ENCODE measurements at places on chromosomes 1 and 21.

DNA sequence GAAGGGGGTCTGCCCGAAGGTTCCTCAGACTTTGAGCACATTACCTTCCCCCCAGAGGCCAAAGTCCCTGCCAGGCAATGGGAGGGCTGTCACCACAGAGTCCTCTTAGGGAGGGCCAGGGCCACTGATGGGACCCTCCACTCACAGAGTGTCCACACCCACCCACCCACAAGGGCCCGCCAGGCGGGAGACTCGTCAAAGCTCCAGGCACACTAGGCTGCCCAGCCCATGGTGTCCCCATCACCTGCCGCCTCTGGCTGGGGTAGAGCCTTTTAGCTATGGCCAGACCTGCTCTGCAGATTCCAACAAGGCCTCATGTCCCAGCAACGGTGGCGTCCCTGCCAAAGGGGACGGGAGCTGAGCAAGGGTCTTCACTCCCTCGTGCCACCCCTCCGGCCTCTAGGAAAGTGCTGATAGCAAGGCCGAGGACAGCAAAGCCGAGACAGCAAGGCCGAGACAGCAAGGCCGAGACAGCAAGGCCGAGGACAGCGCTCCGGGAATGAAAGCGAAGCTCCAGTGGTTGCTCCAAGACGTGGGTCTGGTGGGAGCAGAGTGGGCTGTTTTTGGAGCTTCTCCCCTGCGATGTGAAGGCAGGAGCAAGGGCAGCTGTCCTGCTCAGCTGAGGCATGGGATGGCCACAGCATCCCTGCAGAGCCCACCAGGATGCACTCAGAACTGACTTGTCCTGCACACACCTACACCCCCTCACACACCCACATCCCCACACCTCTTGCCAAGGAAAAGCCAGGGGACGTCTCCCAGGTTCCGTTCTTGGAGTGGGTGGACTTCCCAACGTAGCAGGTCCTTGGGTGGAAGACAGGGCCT, 123.4 kb downstream of the CRYAA start:
- no peak for DNase-seq

DNA sequence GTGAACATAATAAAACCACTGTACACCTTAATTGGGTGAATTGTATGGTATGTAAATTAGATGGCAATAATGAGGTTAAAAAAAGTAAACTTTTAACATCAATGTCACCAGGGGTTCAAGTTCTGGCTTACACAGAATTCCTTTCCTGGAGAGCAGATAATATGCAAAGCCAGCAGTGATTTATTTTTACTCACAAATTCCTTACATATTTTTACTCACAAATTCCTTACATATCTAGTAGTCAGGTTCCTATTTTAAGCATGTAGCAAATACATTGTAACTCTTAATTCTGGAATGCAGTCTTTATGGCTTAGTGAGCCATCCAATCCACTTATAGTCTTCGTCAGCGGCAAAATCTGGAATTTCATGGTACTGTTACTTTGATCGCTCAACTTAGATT, 1.3 kb upstream of the UBE4B start:
- no peak for DNase-seq

DNA sequence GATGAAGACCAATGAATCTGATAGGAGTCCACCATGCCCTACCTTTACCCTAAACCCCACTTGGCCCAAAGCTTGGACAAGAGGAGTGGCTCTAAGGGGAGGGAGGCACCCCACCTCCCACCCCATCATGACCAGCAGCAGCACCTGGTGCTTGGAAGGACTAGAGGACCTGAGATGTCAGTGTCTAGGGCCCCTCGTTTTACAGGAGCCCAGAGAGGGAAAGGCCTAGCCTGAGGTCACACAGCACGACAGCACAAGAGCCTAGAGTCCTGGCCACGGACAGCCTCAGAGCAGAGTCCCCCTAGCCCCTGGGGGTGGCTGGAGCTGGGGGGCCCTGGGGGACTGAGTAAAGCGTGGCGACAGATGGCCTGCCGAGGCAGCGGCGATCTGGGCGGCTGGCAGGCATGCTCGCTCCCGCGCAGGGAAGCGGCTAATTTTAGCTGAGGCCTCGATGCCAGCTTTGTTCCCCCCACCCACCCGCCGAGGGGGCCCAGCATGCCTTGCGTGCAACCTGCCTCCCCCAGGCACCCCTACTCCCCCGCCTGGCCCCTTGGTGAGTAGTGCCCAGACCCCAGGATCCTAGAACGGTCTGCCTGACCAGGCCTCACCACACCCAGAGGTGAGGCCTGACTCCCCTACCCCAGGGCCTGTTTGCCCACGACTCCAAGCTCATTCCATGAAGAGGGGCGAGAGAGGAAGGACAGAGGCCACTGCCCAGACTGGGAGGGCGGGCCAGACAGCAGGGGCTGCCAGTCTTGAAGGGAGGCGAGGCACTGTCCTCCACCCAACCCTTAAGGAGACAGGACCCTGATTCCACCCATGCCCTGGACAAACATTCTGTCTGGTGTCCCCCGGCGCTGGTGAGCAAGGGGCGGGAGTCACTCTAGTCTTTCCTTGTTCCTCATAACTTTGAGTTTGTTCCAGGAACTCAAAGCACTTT, 39.0 kb downstream of the AHDC1 start:
- no peak for DNase-seq

DNA sequence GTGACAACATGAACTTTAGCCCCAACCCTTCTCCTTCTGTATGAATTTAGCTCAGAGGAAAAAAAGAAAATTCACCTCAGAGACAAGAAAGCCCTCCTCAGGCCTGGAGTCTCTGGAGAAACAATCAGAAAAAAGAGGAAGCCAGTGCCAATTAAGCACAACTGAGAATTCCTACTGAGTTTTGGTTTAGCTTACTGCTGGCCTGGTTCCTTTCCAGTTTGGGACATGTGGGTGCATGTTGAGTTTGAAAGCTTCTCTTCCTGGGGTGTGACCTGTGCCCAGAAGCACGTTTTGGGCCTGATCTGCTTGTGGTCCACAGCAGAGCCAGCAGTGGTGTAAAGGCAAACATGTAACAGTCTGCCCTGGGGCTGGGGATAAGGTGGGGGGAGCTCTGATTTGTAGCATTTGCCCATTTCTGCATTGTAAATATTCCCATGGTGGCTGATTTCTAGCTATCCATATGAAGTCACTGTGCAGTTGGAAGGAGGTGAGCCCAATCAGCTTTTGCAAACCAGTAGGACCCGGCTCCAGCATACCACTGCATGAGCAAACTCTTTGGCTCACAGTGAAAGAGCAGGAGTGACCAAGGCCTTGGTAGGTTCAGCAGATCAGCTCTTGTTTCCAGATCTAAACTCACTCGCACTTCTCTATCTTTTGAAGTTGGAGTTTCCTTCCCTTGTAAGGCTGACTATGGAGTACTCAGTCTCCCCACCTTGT, 4.7 kb upstream of the THEM5 start:
- DNase-seq, result no peak

GRCh38 chr1:51331206-51332100, 1.1 kb upstream of the TTC39A start:
- DNase-seq, result no peak

GRCh38 chr1:82517586-82517985, 716.9 kb downstream of the ADGRL2 start:
- no peak for DNase-seq

- no peak for DNase-seq
These were observed 10.3 kb upstream of the S100A7 start for GRCh38 chr1:153470707-153471106.

- no peak for DNase-seq
These were observed 15.7 kb downstream of the TMEM81 start for GRCh38 chr1:205068457-205069040.

GRCh38 chr1:75745276-75745675, 20.8 kb downstream of the ACADM start:
- no peak for DNase-seq

DNA sequence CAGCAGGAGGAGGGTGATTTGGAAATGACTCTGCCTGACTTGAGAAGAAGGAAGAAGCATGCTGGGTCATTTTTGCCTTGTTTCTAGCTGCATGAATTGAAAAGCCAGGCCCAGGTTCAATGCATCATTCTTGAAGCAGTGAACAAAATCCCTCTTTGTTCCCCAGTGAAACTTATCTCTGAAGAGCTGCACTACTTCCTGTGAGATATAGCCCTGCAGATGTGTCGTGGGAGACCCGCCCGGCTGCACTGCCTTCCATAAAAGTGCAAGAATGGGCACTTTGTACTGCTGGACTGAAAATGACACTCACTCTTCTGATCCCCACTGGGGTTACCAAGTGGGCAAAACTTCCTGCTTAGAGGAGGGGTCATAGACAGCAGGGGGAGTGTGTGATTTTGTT, 249.2 kb upstream of the NFIA start:
- DNase-seq, result no peak

DNA sequence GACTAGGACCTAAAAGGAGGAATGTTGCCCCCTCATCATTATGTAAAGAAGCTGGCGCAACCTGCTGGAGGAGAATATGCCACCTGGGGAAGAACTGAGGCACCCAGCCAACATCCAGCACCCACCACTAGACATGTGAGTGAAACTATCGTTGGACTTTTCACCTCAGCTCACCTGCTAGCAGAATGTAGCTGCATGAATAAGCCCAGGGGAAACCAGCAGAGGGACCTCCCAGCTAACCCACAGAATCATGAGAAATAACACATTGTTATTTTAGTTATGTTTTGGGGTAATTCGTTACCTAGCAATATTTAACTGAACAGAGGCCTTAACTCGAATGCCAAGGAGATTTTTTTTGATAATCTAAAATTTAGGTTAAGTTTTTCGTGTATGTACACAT, 542.5 kb upstream of the DAB1 start:
- DNase-seq, result no peak

- no peak for DNase-seq
These were observed 30.5 kb upstream of the FGGY start for GRCh38 chr1:59266180-59266926.

DNA sequence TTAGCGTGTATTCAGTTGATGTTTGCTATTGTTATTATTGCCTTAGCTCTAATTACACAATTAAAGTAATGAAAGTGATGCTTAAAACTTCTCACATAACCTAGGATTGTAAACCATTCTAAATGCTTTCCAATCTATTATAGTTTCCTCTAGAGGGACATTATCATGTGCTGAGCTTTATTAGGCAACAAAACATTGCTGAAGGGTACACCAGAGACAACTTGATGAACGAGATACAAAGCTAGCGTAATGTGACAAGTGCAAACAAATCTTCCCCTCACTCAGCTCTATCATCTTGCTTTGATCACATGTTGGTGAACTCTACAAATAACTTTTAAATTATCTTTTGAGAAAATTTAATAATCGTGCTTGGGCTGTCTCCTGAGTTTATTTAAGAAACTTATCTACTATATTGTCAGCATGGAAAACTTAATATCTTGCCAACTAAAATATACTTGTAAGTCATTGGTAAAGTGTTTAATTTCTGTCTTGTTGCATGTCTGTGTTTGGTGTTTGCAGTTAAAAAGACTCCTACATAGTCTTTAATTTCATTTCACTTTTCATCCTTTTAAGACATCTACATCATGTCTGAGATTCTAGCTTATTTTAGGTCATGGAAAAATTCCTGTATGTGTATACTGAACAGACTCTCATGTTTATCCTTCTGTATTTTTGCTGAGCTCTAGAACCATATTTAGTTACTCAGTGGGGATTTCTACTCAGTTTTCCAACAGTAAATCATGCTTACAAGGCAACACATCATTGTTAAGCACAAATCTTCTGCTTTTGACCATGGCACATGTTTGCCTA, 104.2 kb upstream of the ADAMTS5 start:
- DNase-seq, result no peak

GRCh38 chr21:45799765-45800338, 156.3 kb downstream of the PCBP3 start:
- no peak for DNase-seq

GRCh38 chr21:41168391-41169257, 664 bp downstream of the BACE2 start:
- DNase-seq, result no peak

GRCh38 chr1:70518106-70518505, 107.0 kb downstream of the CTH start:
- DNase-seq, result no peak

- DNase-seq, result no peak
These were observed 32.3 kb downstream of the CHRM3 start for GRCh38 chr1:239418681-239419080.

- DNase-seq, result no peak
These were observed 20.8 kb upstream of the PTPRF start for GRCh38 chr1:43509740-43510375.

DNA sequence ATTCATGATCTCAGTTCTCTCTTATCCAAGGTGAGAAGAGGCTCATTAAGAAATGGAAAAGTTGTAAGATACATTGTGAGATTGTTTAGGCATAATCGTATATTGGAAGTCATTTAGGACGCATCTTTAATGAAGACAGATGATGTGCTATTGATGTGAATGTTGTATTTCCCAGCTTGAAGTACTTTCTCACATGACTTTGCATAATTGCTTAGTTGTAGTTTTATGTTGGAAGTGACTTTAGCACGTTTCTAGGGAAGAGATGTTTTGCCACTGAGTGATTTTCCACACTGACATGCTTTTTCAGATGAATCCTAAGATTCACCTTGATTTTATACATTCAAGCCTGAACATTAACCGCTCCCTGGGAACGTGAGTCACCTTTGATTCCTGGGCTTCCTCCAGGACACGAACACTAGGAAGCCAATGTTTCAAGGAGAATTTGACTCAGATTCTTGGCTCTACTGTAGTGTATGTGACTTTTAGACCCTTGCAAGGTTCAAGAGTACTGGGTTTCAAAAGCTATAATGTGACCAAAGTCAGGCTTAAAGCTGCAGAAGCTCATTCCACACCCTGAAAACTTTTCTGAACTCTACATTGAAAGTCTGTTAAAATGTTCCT, 27.9 kb downstream of the ANGEL2 start:
- no peak for DNase-seq

GRCh38 chr1:71417421-71417820, 336.6 kb upstream of the ZRANB2 start:
- DNase-seq, result no peak

DNA sequence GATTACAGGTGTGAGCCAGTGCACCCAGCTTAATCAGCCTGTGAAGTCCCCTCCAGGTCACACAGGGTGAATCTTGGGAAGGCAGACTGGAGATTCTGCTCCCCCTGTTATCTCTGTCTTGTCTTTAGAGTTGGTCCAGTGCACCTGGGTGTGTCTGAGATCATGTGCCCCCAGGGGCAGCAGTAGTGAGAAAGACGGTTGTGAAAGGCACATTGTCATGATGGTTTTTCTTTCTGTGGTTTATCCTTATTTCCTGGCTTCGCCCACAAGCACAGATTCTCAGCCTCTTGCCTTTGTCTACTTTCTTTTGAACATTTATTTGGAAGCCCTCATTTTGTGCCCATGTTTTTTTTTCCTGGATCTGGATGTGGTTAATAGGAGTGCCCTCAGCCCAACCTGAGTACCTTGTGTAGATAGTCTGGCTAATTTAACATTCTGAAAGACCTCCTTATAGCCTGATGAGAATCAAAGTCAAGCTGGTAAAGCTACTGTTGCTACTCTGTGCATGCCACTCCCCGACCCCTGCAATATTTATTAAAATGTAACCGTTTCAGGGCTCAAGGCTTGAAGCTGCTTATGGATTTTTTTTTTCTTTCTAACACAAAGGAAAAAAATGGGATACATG, 23.7 kb downstream of the UCK2 start:
- DNase-seq, result no peak

GRCh38 chr1:179001451-179001850, 24.2 kb upstream of the FAM20B start:
- DNase-seq, result no peak

GRCh38 chr1:179822065-179822464, 55.5 kb downstream of the TOR1AIP2 start:
- no peak for DNase-seq

All from NCI-H1930 (cell line).